ENCODE measurements at places on chromosomes 12 and 14.

- no peak for DNase-seq
Measured at GRCh38 chr14:74326369-74327152, 21.7 kb upstream of the VRTN start.

DNA sequence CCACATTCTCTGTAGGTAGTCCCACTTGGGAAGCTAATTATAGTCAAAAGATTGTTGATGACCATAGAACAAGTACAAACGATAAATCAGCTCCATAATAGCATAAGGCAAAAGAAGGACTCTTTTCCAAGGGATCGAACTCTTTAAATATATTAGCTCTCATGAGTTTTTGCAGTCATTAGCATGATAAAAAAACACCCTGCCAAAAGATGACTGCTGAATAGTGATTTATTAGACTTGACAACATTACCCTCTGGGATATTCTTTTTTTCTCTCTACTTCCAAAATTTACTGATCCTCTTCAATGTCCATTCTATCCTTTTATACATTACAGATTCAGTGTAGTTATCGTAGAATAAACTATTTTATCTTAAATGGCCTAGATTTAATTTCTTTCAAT lies 14.2 kb downstream of the EPYC start:
- DNase-seq = no peak

GRCh38 chr12:108646600-108647579 lies 13.2 kb upstream of the SELPLG start:
- DNase-seq = no peak

- no peak for DNase-seq
Measured at GRCh38 chr14:73764406-73765280, 50.5 kb upstream of the PNMA1 start.

- no peak for DNase-seq
Measured at GRCh38 chr12:74791365-74791764, 253.7 kb downstream of the ATXN7L3B start.

GRCh38 chr14:68687746-68688145 lies 105.1 kb downstream of the ZFP36L1 start:
- DNase-seq = no peak

DNA sequence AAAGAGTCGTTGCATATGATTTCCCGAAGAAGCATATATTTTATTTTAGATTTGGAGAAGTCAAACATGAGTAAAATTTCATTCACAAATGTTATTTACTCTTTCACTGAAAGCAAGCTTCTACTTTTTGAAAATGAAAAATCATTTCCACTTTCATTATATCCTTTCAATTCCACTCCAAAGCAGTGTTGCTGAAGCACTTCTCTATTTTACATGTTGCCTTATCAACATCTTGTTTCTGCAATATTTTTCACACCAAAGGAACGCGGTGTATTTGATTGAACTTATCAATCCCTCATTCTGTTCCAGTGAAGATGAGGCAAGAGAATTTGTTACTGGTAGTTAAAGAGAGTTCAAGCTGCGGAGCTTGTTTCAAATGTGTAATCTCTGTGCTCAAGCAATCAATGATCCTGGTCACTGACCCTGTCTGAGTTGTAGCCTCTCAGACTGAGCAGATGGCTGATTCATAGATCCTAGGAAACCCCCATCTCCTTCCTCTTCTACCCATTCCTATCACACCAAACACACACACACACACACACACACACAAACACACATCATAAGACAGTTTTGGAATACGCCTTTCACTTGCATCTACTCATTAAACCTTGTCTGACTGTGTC lies 236.2 kb upstream of the FLRT2 start:
- no peak for DNase-seq

DNA sequence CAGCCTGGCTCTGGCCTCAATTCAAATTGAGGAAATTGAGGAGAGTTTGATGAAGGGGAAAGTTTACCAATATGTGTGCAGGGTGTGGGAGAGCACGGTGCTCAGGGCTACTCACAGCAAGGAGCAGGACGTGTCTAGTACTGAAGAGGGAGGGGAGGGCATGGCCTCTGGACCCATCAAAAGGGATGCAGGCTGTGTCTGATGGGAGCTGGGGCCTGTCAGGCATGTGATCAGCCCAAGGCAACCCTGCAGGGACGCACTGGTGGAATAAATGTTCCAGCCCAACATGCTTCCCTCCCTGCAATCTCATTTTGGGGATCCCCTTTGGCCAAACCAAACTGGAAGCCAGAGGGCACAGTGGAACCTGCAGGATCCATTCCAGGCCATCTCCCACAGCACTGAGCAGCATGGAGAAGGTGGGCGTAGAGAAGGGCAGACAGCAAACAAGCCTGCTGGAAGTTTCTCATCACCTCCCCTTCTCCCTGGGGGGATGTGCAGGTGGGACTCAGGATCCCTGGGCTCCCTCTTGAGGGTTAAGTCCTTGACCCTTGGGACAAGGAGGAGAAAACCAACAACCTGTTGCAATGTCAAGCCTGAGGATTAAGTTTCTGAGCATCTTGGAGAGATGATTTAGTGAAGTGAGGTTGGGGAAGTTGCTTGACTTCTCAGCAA lies 17.8 kb upstream of the RBM19 start:
- no peak for DNase-seq

GRCh38 chr12:24776861-24777260 lies 172.0 kb downstream of the BCAT1 start:
- DNase-seq = no peak

- no peak for DNase-seq
Measured at GRCh38 chr12:19161216-19161615, 31.7 kb downstream of the PLEKHA5 start.

GRCh38 chr12:120157678-120158077 lies 36.8 kb downstream of the GCN1 start:
- DNase-seq = no peak

- DNase-seq = no peak
Measured at GRCh38 chr14:91883753-91884152, 16.4 kb upstream of the TC2N start.

DNA sequence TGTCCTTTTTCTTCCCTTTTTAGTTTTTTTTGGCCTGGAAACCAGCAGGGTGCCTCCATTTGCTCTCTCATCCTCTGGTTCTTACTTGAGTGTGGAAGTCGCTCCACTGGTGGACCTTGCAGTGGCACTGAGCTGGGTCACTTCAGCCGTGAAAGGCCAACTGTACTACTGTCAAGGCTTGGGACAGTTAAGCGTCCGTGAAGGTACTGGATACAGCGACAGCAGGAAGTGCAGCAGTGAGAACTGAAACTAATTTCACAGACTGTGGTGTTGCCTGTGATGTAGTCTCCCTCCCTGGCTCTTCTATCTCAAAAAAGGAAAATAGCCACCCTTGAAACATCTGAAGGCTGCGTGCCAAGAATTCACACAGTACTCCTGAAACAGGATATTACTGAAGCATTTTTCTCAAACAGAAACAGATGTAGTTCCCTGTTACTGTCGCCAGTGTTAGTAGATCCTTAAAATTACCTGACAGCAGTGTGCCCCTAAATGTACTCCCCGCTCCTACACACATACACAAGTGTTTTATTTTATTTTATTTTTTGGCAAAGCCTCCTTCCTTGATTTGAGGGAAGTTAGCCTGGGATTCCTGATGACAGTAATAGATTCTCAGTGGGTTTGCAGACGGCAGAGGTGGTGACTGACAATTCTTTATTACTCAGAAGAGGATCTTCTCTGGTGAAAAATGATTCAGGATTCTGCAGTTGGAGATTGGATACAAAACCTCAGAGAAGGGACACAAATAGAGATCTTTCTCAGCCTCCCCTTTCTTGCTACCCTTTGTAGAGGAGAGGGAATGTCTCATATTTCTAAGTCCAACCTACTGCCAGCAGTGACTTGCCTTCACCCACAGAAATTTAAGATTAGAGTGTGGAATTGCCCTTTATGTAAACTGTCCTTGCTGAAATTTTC lies 4.4 kb downstream of the SUSD6 start:
- no peak for DNase-seq

GRCh38 chr12:58009405-58010195 lies 68.2 kb downstream of the ATP23 start:
- DNase-seq = no peak

DNA sequence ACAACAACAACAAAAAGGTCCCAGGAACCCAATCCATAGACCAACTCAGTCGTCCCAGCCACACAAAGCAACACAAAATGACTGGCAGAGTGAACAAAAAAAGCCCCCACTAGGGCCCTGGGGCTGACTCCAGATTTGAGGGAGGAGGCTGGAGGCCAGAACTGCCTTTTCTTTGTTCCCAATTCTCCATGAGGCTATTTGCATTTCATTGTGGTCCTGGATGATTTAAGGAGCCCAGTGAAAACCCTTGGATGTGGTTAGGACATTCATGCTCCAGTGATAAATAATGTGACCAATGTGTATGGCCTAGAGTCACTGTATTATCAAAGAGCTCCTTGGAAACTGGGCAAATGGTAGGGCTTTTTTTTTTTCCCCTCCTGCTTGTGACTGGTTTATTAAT lies 192.9 kb downstream of the NUAK1 start:
- DNase-seq = no peak

Data from activated naive CD4-positive, alpha-beta T cell (primary cell).